ENCODE measurements at places on chromosomes 6 and 20.

- DNase-seq = peak; percentile 39
These were observed 121.1 kb upstream of the SLC35B3 start for GRCh38 chr6:8556370-8557013.

GRCh38 chr6:150959166-150959565 is 93.7 kb downstream of the MTHFD1L start:
- DNase-seq = no peak

- peak; percentile 74 for DNase-seq
These were observed 43.1 kb upstream of the NAA20 start for GRCh38 chr20:19973961-19974629.

- no peak for DNase-seq
These were observed 9.3 kb downstream of the HLA-DOA start for GRCh38 chr6:33000055-33000454.

DNA sequence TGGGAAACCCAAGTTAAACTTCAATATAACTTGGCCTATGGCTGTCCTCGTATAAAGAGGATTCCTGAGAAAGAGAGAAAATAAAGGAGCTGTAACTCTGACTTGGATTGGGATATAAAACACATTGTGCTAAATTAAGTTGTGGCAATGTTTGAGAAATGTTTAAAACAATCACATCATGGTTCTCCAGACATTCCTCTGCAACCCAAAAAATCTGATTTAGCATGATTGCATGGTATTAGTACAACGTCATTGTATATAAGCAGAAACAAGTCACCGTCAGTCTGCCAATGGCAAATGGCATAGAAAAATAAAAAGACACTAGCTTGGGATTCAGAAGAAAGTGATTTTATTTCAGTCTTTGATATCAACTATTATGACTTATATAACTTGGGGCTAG is 140.2 kb upstream of the FAM83B start:
- DNase-seq = no peak

DNA sequence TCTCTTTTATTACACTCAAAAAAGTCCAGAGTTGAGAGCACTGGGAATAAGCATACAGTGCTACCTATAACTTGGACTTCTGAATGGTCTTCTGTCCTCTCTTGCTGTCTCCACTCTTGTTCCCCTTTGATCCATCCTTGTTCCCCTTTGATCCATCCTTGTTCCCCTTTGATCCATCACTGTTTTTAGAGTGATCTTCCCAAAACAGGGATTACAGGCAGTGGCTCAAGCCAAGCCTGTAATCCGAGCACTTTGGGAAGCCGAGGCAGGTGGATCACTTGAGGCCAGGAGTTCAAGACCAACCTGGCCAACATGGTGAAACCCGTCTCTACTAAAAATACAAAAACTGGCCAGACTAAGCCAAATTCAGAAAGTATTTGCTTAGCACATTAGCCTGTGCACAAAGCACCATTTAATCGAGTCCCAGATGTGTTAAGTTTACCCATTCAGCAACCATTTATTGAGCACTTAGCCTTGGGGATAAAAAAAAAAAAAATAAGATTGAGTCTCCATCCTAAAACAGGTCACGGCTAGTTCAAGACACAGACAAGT is 65.0 kb upstream of the NHSL1 start:
- no peak for DNase-seq

DNA sequence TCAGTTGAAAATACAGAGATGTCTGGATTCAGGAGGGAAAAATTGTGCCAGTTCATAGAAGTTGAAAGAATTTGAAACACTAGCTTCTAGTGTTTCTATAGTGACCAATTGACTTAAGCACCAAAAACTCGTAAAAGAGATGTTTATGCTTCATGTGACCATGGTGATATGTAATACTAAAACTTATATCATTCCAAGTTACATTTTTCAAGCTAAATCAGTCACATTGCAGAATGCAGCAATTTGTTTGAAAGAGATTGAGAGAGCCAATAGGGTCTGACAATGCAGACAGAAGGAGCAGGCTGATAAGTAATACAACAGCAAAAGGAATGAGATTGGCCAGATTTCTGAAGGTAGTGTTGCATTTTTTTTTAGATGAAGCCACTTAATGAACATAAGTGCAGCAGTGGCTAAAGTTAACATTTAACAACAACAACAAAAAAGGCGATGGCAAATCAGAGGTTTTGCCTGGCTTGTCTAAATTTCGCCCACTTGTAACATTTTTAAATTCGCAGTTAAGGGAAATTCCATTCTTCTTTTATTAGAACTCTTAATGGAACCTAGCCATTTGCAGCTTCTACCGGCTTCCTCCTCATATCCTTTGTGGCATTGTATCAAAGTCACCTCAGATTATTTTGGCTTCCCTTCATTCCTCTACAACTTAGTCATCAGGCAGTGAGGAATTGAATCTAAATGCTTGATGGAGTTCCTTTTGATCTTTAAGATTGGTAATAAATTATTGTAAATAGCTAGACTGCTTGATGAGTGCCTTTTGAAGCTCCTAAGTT is 484.0 kb upstream of the SOX4 start:
- peak; percentile 93 for DNase-seq

- no peak for DNase-seq
These were observed 15.5 kb upstream of the BMP7 start for GRCh38 chr20:57281900-57282299.

Measured in astrocyte (in vitro differentiated cells and primary cell).